ENCODE measurements at places on chromosomes 4 and X.

DNA sequence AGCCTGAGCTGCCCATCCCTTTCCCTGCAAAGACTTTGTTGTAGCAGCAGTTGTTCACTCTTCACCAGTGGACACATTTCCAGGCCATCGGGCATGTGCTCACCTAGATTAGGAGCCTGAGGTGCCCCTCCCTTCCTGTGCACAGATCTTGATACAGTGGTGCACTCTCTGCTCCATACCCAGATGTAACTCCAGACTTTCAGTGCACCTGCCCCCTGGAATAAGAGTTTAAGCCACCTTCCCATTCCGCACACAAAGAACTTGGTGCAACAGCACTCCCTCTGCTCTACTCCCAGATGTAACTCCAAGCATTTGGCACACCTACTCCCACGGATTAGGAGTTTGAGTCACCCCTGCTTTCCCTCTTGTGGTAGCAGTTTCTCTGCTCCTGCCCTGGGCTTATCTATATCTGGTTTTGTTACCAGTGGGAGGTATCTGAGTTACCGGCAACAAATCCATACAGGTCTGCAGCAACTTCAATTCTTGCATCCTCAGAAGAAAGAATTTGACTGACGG is 36.0 kb upstream of the PLK4 start:
- DNase-seq, result no peak

GRCh38 chr4:52837716-52838558 is 24.2 kb upstream of the RASL11B start:
- peak; percentile 63 for DNase-seq

- DNase-seq, result no peak
These were observed 6.8 kb upstream of the RHOH start for GRCh38 chr4:40190019-40190418.

DNA sequence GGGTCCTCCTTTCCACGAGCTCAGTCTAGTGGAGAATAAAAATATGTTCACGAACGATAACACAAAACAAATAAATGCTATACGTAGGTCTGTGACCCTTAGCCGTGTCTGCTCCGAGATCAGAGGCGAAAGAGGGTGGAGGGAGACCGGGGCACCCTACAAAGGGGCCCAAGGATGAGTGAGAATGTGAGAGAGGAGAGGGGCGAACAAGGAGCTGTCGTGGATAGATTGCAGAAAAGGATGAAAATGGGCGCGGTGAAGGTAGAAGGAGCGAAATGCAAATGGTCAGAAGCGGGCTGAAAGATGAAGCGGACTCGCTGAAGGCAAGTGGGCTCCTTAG is 6.2 kb upstream of the ZBTB33 start:
- no peak for DNase-seq

DNA sequence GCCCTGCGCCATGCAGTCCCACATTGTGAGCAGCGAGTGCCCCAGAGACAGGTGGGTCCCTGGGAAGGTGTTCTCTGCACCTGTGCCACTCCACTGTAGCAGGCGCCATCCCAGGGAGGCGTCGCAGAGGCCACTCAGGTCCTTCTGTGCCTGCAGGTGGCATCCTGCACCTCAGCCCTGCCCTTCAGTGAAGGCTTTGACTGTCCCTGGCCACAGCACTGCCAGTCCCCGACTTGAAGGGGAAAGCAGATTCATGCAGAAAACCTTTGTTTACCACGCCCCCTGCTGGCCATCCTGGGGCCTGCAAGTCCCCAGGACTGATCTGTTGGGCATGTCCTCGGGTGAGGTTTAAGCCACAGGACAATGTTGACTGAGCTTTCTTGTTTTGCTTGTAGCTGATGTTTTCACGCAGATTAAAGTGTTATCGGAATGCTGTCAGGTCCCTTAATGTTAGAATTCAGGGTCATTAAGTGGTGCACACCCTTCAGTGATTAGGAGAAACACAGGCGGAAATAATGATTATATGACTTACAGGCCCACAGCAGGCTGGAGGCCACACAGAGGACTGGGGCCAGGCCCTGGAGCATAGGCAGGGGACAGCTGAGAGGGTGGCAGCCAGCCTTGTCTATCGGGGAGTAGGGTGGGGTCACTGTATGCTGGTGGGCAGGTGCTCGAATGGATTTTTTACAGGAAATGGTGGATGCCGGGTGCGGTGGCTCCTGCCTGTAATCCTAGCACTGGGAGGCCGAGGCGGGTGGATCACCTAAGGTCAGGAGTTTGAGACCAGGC is 5.0 kb downstream of the TACC3 start:
- peak; percentile 88 for DNase-seq

- no peak for DNase-seq
These were observed 107.3 kb downstream of the EFNB1 start for GRCh38 chrX:68936126-68936525.

DNA sequence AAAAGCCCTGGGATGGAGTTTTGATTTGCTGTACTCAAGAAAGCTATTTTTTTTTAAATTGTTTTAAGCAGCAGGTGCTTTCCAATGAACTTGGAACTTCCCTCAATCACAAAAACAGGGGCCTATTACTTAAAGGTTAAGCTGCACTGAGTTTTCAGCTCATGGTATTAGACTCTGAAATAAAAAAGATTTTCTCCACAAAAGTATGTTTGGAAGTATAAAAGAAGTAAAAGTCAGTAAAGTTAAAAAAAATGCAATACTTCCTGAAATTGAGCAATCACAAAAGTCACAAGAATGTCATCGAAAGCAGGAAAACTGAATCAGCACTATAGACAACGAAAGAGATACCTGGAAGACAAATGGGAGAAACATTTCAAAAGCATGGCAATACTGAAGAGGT is 38.9 kb upstream of the PLAC8 start:
- DNase-seq, result no peak

GRCh38 chrX:16063921-16064320 is 59.4 kb upstream of the GRPR start:
- DNase-seq, result no peak

DNA sequence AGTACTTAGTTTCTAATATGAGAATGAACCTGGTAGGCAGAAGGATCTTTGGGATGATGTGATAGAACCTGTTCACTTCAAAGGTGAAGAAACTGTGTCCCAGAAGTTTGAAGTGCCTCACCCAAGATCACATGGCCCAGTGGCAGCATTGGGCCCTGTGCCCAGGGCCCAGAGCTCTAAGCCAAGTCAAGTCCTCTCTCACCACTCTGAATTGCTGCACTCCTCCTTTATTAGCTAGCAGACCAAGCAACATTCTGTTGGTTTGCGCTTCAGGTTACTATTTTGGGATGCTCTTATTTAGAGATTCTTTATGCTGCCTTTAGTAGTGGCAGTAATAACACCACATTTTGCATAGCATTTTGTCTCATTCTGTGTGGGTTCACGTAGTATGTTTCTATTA is 82.7 kb downstream of the PARM1 start:
- DNase-seq, result no peak

GRCh38 chrX:41561045-41561444 is 113.9 kb downstream of the NYX start:
- DNase-seq, result peak; percentile 89

GRCh38 chrX:56728752-56729151 is 291 bp upstream of the NBDY start:
- DNase-seq, result peak; percentile 28

GRCh38 chr4:56856656-56857055 is 35.2 kb upstream of the SPINK2 start:
- DNase-seq, result no peak

DNA sequence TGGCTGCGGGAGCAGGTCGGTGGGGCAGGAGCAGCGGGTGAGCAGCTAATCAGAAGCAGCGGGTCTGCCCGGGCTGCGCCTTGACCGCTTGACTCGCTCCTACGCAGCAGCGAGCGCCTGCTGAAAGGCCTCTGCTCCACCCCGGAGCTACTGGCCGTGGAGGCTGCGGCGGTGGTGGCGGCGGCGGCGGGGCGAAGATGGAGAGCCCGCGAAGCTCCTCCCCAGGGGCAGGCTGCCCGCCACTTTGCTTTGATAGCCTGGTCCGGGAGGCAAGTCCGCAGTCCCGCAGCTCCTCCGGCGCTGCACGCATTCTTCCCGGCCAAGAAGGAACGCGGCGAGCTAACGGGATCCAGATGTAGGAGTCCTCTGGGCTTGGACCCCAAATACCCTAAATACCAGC is 36.7 kb downstream of the PJA1 start:
- DNase-seq, result no peak

GRCh38 chr4:100738196-100739165 is 220.7 kb upstream of the EMCN start:
- peak; percentile 97 for DNase-seq

Measured in cardiac fibroblast (primary cell).